ENCODE measurements at places on chromosomes 3 and 15.

GRCh38 chr3:190063490-190063889 is 57.2 kb downstream of the P3H2 start:
- DNase-seq: no peak

DNA sequence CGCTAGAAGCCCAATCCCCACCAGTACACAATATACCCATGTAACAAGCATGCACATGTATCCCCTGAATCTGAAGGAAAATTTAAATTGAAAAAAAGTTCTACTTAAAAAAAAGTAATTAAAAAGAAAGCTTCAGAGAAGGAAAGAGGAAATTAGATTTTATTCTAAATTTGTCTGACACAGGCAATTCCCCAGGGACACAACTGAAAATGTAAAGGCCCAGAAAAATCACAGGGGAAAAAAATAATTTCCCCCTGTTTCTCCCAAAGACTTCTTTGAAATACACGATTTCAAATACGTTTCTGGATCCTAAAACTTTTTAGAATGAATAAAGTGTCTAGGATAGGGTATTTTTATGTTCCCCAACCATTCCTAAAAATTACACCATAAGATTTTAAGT is 42.9 kb downstream of the SEMA5B start:
- no peak for DNase-seq

GRCh38 chr3:40417845-40418543 is 31.0 kb downstream of the ENTPD3 start:
- no peak for DNase-seq

DNA sequence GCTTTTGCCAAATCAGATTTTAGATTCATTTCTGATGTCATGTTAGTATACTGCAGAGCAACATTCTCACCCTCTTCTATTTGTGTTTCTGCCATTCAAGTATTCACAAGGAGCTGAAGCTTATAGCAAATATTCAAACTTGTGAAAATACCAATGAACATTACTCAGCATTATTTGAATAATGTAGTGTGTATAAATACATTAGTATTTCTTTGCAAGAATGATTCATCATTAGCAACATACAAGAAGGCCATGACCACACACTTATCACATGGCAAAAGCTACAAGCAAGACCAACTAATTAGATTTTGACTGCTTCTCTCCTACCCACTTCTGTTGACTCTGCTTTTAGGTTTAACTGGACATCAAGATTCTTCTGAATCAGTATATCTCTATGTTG is 124.9 kb downstream of the IGSF11 start:
- no peak for DNase-seq

DNA sequence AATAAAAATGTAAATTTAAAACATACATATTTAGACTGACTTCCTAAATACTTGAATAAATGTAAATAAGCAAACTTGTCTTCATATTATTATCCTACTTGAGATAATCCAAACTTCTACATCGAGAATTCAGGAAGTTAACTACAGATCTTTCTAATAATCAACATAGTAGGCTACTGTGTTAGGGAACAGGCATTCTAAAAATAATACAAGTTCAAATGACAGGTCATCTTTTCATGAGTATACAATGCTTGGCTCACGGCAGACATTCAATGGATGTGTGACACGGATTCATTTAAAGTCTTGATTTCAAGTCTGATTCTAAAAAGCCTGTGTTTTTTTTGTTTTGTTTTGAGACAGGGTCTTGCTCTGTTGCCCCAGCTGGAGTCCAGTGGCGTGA is 88.7 kb downstream of the BTD start:
- DNase-seq: no peak

GRCh38 chr3:161028555-161029153 is 76.5 kb downstream of the B3GALNT1 start:
- DNase-seq: no peak

DNA sequence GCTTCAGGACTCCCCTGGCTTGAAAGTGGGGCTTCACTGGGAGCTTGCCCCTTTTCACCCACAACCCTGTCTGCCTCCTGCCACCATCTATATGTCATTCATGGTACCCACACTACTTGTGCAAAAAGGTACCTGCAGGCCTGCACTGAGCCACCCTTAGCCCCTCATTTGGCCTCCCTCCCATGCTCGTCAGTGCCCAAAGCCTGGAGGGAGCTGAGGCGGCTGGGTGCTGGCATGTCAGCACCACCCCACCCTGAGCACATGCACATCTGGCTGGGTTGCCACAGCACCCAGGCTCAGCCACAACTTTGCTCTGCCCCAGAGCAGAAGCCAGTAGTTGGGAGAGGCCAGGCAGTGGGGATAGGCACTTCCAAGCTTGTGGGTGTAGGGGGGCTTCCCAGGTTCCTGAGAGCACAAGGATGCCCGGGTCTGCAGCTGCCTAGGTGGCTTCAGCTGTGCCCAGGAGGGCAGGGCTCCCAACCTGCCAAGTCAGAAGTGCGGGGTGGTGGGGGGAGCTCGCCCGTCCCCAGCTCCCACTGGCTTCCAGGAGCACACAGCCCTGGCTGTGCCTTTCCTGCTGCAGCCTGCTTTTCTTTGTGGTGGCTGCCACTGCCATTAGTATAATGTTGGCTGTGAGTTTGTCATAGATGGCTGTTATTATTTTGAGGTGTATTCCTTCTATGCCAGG is 1054.6 kb upstream of the EPHA6 start:
- no peak for DNase-seq

GRCh38 chr3:170695486-170696064 is 109.7 kb upstream of the SLC7A14 start:
- no peak for DNase-seq

- no peak for DNase-seq
Observed at GRCh38 chr3:135237371-135238143, 442.5 kb downstream of the EPHB1 start.

- peak; percentile 42 for DNase-seq
Observed at GRCh38 chr3:55624238-55624637, 137.1 kb upstream of the WNT5A start.

GRCh38 chr15:34064438-34064837 is 25.4 kb upstream of the AVEN start:
- no peak for DNase-seq
